ENCODE measurements at places on chromosomes 13 and 19.

- no peak for DNase-seq
Measured at GRCh38 chr19:49133621-49134454, 14.5 kb downstream of the PPFIA3 start.

GRCh38 chr13:63167699-63168337, 1752.2 kb upstream of the PCDH20 start:
- no peak for DNase-seq

DNA sequence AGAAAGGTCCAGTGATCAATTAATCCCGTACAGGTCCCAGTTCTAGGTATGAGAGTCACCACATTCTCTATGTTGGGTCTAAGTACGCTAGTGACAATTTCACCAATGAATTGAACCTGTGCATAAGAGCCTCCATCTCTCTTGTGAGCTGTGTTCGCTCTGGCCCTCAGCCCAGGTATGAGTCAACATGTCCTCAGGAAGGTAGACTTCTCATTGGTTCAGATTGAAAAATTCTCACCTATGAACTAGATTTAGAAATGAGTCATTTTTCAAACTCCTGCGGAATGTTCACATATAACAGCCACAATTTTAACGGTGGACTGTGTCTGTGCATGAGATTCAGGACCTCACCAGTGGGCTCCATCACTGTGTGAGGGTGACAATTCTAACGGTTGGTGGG, 12.7 kb upstream of the ZNF43 start:
- no peak for DNase-seq

DNA sequence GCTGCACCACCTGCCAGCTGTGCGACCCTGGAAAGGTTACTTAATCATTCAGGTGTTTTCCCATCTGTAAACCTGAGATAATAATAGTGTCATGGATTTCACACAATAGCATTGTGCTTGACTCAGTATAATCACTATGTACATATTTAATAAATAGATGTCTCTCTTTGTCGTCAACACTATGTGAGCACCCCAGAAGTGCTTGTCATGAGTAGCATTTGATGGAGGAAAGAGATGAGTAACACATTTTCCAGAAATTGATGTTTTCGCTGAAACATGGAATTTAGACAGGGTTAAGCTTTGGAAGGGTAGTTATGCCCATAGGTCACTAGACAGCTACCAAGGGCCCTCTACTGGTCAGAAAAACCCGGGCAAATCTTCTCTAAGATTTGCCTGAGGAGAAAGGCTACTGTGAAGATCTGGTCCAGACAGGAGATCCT, 9.5 kb upstream of the MBNL2 start:
- no peak for DNase-seq

DNA sequence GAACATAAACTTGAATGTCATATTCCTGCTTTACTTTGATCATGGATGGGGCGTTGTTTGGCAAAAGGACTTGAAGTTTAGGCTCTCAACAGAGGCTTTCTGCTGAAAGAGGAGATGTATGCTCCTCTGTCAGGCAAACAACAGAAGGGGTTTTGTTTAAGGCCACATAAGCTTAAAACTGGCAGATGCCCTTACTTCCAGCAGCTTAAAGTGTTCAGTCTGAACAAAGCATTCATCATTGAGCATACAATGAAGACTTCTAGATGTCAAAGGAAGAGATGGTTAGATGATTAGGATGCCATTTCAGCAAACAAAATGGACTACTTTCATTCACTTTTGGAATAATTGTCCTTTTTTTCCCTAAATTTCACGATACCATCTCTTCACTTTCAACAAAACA, 484.5 kb downstream of the SLITRK6 start:
- no peak for DNase-seq

DNA sequence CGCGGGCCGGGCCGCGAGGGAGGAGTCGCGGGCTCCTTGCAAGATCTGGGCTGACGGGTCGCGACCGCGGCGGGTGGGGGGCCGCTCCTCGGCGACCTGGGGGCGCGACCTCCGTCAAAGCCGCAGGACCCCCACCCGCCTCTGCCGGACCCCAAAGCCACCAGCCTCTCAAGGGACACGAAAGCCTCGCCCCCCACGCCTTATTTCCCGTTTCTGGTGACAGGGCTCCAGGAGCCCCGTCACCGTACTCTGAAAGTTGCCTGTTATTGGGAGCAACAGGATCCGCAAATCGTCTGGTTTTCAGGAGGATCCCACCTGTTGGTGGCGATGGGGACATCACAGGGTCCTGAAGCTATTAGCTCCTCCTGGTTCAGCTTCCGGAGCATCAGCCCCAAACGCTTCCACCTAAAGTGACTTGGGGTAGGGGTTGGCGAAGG, 530 bp downstream of the MAU2 start:
- DNase-seq: no peak

GRCh38 chr13:67231289-67232000, 1.3 kb upstream of the PCDH9 start:
- no peak for DNase-seq

- DNase-seq: no peak
Measured at GRCh38 chr19:51364200-51365106, 1.7 kb downstream of the ETFB start.

GRCh38 chr19:2042485-2043250, 8.4 kb downstream of the MKNK2 start:
- DNase-seq: no peak

DNA sequence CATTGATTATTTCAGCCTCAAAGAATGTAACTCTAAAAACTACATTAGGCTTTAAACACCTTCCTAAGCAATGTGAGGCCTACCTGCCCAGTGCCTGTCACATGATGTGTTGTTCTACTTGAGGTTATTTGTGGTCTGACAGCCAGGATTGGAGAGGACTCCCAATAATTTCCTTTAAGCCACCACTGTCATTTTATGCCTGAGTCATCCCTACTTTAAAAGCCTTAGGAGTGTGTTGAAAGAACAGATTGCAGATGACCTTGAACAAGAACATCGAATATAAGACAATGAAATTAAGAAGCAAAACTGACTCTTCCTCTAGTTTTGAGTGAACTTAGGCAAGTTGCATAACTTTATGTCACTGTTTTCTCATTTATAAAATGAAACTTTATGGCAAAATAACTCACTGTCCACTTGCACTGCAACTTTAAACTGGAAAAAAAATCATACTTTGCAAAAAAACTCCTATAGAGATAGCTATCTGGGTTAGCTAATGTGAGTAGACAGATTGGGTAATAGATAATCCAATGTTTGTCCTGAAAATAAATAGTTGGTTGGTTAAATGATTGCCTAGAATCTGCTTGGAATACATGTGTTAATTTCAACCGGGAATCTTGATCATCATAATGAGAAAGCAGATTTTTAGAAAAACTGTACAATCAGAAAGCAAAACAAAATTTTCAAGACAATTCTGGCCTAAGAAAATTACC, 361.2 kb downstream of the SUCLA2 start:
- no peak for DNase-seq

DNA sequence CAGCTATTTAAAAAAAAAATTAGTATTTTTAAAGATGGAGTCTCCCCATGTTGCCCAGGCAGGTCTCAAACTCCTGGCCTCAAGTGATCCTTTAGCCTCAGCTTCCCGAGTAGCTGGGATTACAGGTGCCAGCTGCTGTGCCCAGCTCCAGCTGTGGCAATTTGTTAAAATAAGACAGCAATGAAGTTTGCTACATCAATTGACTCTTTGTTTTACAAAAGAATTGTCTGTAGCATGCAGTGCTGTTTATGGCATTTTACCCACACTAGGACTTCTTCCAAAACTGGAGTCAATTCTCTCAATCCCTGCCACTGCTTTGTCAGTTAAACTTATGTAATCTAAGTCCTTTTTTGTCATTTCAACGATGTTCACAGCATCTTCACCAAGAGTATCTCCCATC, 49.3 kb downstream of the NDFIP2 start:
- no peak for DNase-seq

- no peak for DNase-seq
Measured at GRCh38 chr19:2034729-2035589, 16.1 kb downstream of the MKNK2 start.

All from activated effector memory CD4-positive, alpha-beta T cell treated with Interleukin-2 at 50 U/mL for 16 hours (primary cell).